ENCODE measurements at places on chromosomes 5 and 9.

GRCh38 chr5:39513236-39513635 lies 88.5 kb upstream of the DAB2 start:
- DNase-seq = no peak

GRCh38 chr5:176388003-176388443 lies 375 bp downstream of the NOP16 start:
- DNase-seq = peak; percentile 13

DNA sequence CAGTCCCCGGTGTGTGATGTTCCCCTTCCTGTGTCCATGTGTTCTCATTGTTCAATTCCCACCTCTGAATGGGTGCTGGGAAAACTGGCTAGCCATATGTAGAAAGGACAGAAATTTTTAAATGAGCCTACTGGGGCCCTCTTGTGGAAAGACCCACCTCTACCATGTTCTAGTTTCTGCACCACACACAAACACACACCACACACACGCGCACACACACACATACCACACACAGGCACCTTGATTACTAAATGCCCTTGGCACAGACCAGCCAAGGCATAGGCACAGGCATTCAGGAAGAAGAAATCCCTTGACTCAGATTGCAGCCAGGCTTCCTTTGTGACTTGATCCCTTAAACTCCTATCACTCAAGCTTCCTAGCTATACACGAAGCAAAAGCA lies 60.5 kb downstream of the SIL1 start:
- DNase-seq = peak; percentile 14

DNA sequence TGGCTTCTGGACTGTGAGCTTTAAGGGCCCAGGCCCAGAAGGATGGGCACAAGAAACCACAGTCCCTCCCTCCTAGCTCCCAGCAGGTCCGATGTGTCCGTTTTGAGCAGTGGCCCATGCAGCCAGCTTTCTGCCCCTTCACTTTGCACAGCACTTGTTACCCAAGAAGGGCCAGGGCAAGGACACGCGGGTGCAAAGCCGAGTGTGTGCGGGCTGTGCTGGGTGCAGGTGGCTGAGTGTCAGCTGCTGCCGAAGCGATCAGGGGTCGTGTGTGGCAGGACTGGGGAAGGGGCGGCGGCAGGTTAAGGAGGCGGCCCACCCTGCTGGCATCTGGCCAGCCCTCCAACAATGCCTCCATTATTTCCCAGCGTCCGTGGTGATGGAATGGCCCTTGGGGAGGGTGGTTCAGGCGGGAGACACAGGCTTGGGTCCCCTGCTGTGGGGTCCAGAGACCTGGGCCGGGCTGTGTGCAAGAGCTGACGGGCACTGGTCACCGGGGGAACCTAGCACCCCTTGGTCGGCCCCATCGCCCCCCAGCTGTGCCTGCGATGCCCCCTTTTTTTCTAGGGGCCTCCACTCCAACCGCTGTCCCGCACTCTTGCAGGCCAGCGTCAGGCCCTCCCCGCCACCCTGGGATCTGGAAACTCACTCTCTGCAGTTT lies 653 bp downstream of the LHX3 start:
- DNase-seq = no peak

DNA sequence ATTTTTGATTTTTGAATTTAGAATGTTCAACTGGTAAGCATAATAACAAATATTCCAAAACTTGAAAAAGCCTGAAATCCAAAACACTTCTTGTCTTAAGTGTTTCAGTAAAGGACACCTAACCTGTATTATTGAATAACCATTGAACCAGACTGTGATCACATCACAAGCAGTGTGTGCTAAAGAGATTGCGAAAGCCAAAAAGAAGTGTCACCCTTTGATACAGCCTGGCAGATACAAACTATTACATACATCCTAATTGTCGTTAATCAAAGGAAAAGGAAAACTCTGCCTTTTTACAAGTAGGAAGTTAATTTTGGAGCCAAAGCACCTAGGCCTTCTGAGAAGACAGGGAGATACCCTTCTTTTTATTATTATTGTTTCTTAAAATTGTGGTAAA lies 8.4 kb upstream of the FAM120AOS start:
- DNase-seq = no peak

GRCh38 chr5:177087398-177088005 lies 787 bp downstream of the FGFR4 start:
- no peak for DNase-seq

DNA sequence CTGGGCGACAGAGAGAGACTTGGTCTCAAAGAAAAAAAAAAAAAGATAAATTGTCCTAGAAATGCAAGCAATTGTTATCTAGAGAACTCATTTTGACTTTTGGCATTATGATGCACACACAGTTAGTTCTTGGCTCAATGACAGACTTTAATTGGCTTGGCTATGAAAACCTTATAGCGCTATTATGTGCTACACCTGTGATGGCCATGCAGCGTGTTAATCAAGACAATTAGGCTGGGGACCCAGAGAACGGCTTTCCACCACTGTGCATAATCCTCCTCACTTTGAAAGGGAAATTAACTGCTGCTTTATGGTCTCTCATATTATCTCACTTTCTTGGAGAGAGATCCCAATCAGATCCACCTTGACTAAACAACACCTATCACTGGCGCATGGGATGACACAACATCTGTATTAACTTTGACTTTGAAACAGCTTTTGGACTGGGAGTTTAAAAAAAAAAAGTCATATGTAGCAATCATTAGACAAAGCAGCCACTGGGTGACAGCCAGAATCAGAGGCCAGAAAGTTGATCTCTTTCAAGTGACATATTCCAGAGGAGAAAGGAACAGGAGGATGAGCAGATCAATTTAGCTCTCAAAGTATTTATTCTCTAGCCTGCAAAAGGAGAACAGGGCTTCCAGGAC lies 132.5 kb downstream of the PPP2R2B start:
- DNase-seq = no peak

DNA sequence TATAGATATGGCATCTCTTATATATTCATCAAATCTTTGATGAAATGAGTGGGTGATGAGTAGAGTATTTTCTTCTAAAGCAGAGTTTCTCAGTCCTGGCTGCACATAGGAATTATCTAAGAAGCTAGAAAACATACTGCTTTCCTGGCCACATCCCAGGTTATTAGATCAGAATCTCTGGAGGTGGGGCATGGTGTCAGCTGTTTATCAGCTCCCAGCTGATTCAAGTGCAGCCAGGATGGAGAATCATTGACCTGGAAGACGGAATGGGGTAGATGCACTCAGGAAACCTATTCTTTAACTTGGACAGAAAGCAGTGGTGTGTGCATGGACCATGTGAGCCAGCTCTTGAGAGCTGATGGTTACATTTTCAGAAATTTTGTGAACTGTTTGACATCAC lies 108.1 kb upstream of the IL6ST start:
- peak; percentile 51 for DNase-seq

DNA sequence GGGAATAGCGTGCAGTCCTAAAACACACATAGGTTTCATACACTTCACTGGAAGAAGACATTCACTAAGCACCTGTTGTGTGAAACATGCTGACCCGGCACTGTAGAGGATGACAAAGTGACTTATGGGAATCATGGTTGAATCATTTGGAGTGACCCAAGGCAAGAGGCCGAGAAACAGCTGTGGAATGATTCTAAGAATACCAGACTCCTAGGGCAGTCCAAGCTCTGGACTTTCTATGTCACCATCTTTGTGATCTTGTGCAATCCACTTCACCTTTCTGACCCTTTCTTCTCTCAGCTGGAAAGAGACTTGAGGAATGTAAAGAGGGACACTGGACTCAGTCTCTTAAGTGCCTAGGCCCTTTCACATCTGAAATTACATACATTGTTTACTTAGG lies 13.1 kb downstream of the MSANTD3 start:
- peak; percentile 12 for DNase-seq

- peak; percentile 28 for DNase-seq
These were observed at the start of gene ARAP3 for GRCh38 chr5:141681695-141682641. Gene ARAP3 (minus strand): TSS chr5:141682230. CDS start chr5:141680486, 1,744 bp downstream.

DNA sequence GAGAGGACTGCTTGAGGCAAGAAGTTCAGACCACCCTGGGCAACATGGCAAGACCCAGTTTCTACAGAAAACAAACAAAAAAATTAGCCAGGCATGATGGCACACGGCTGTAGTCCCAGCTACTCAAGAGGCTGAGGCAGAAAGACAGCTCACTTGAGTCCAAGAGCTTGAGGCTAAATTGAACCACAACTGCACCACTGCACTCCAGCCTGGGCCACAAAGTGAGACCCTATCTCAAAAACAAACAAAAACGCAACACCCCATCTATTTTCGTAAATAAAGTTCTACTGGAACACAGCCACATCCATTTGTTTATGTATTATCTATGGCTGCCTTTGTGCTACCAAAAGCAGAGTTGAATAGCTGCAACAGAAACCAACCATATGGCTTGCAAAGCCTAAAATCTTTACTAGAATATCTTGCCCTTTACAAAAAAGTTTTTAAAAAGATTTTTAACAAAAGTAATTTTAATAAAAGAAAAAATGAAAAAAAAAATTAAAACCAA lies 67.5 kb downstream of the SETX start:
- DNase-seq = no peak

GRCh38 chr5:52989781-52990527 lies 802 bp downstream of the ITGA2 start:
- DNase-seq = peak; percentile 22

DNA sequence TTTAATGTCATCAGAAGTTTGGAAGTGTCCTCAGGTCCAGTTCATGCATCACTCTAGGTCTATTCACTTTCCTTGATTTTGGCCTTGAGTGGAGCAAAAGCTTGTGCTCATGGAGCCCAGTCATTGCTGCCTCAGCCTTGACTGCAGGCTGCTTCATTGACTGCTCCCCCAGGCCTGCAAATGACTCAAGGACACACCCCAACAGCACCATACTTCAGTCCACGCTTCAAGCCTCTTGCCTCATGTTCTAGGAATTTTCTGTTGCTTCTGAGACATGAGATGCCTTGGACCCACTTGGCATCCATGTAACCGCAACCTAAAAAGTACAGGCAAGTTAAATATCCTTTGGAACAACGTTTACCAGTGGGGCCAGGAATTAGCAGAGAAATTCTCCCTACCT lies 193.7 kb downstream of the PIK3R1 start:
- DNase-seq = no peak

DNA sequence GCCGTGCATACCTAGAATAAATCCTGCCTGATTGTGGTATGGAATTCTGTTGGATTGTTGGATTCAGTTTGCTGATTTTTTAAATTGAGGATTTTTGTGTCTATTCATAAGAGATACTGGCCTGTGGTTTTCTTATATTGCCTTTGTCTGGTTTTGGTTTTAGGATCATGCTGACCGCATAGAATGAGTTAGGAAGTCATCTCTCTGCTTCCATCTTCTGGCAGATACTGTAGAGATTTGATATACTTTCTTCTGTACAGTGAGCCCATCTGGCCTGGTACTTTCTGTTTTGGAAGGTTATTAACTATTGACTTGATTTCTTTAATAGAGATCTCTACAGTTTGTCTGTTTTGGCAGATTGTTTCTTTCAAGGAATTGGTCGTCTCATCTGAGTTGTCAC lies 14.7 kb downstream of the CEP72 start:
- DNase-seq = no peak

DNA sequence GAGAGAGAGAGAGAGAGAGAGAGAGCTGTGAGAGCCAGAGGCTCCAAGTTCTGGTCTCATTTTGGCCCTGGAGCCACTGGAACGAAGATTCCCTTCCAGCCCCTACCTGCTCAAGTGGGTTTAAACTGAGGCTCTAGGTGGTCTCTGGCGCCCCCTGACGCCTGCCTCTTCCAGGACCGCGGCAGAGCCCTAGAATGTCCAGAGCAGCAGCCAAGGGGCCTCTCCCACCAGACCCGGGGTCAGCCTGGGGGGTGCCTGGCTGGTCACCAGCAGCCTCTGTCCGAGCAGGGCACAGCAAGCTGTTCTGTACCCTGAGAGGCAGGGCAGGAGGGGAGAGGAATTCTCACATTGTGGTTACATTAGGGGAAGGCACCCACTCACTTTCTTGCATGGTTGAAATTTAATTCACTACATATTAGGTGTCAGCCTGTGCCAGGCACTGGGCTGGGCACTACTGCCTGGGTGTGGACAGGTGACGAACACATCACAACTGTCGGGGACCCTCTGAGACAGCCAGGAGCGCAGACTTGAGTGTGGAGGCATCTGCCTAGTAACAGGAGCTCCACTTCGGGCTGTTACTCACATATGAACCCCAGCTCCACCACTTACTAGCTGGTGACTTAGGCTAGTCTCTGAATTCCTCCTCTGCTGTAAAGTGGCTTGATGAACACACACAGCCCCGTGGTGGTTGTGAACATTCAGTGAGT lies 44.5 kb downstream of the AMBP start:
- DNase-seq = no peak

DNA sequence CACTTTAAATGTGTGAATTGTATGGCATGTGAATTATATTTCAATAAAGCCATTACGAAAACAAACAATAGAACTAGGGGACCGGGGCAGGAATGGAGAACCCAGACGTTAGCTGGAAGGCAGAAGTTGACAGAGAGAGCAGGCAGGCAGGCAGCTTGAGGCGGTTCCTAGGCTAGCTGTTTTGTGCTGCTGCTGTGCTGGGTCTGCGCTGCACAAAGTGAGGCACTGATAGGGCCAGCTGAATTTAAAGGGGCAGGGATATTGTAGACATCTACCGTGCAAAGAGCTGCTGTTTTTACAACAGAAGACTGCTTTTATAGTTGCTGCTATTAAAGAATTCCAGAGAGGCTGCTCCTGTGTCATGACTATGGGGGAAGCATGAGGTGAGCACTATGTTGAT lies 21.6 kb upstream of the MIER3 start:
- no peak for DNase-seq

GRCh38 chr9:130972957-130973685 lies 34.1 kb upstream of the FIBCD1 start:
- DNase-seq = no peak

DNA sequence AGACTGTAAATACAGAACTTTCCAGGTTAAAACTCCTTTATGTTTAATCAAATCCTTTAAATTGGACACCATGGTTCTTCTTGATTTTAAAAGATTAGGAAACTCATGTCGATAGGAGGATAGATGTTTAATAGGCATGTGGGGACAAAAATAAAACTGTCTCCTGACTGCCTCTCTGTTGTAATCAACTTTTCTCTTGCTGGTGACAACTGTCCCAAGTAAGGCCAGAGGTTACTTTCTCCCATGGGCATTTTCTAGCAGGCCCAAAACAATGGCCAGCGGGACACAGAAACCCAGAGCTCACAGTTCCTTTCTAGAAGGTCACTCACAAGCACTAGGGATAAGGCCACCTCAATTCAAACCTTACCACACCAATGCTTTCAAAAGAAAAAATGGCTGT lies 14.5 kb downstream of the SLC36A2 start:
- no peak for DNase-seq

GRCh38 chr5:139120521-139120920 lies 77.6 kb downstream of the SIL1 start:
- DNase-seq = no peak

DNA sequence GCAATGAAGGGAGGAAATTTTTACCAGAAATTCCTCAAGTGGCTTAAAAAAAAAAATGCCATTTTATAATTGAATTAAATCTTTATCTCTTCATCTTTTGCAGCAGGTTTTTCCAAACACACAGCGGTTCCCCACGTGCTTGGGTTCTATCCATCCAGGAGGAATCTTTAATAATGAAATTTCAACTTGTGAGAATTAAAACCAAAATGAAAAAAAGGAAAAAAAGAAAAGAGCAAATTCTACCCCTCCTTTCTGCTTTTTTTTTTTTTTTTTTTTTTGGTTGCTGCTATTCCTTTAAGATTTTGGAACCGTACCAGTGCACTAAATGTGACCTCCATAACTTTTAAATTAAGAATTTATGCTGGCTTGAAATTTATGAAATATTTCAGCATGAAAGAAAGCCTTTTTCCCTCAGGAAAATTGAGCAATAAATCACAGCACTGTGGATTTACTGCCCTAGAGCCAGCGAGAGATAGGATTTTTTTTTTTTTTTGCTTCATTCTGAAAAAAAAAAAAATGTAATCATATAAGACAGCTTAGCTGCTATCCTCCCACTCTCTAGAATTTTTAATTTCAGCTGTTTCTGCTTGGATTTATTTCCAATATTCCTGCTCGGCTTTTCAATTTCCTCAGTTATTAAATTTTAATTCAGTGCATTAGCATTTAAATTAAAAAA lies 88.5 kb downstream of the ZNF618 start:
- DNase-seq = no peak
